ENCODE measurements at places on chromosomes 4 and X.

GRCh38 chr4:181944527-181944926 lies 298.7 kb upstream of the TENM3 start:
- no peak for DNase-seq

- DNase-seq: no peak
Measured at GRCh38 chr4:86896596-86896995, 4.4 kb upstream of the C4orf36 start.

- DNase-seq: no peak
Measured at GRCh38 chrX:1928805-1929204, 313.9 kb downstream of the ASMT start.

DNA sequence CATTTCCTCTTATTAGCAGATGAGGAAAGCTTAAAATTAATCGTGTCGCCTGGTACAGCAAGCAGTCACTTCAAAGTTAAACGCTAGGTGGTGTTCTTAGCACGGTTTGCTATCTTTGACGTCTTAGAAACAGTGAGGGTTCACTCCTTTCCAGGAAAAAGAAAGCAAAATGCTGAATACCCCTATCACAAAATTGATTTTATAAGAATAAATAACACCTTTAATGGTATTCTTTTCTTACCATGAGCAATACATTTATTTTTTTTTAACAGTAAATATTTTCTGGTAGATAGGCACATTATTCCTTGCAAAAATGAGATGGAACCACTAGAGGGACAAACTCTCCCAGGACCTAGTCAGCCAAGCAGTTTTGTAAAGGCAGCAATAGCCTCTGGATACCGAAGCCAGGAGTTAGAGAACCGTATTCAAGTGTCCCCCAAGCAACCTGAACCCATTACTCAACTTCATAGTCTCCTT lies 153.9 kb downstream of the KDR start:
- DNase-seq: no peak

GRCh38 chr4:128373628-128374027 lies 86.0 kb upstream of the PGRMC2 start:
- no peak for DNase-seq

DNA sequence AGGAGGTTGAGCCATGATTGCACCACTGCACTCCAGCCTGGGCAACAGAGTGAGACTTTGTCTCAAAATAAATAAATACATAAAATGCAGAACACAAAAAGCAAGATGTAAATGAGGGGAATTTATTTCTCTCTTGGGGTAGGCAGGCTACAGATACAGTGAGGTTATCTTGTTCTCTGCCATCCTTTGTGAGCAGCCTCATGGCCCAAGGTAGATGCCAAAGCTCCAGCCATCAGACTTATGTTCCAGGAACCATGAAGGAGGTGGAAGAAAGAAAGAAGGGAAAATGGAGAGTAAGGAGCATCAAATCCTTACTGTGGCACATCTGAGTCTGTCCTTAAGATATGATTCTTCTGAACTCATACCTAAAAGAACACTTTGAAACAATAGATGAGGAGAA lies 11.1 kb downstream of the ARSH start:
- no peak for DNase-seq

DNA sequence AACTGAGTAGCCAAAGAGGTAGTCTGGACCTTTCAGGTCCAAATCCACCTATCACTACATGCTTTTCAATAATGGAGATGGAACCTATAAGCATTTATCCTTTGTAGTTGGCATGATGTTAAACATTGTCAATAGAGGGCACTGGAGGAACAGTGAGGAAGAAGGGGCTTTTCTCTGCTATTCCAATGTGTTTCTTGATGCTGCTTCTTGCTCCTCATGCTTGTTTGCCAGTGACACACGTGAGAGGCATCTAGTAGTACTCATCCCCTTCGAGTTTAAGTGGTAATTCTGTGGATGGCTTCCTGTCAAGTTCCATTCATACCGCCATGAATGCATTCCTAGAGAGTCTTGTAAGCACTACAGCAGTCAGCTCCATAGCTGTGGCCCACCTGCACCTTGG lies 84.0 kb downstream of the NAA11 start:
- no peak for DNase-seq

GRCh38 chrX:102580891-102581290 lies 18.4 kb upstream of the ARMCX5 start:
- DNase-seq: no peak

DNA sequence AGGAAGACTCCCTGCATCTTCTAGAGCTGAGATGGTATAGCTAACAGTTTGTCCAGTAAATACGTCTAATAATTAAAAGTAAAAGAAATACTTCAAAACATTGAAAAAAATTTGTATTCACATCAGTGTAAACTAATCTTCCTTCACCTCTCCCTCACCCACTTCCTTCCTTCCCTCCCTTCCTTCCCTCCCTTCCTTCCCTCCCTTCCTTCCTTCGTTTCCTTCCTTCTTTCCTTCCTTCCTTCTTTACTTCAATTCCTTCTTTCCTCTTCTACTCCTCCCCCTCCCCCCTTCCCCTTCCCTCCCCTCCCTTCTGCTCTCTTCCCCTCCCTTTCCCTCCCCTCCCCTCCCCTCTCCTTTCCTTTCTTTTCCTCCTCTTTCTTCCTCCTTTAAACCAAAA lies 103.7 kb downstream of the POU4F2 start:
- no peak for DNase-seq

- DNase-seq: no peak
Measured at GRCh38 chr4:156798438-156798837, 173.2 kb downstream of the PDGFC start.

DNA sequence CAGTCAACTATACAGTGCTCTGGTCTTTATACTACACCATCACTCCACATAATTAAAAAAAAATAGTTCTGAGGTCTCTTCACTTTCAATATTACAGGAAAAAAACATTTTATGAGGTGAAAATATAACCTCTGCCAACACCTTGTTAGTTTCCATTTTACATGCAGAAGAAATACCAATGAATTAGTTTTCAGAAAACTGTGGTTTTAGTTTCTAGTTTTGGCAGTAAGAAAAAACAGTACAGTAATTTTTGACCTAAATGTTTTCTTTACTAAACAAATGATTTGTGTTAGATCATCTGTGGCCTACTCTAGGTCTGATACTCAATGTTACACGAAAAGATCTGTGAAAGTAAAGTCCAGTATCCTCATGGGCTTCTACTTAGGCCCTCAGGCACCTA lies 10.0 kb downstream of the SULT1E1 start:
- DNase-seq: no peak

GRCh38 chr4:69060651-69061308 lies 35.5 kb upstream of the UGT2B7 start:
- no peak for DNase-seq

Data from central memory CD8-positive, alpha-beta T cell (primary cell).